Caco-2 (cell line): ENCODE measurements at places on chromosomes 4 and X. TPM values are rescaled to one million over a fixed set of nuclear protein-coding genes. Genes with fewer than 3 reads are reported as not detected.

DNA sequence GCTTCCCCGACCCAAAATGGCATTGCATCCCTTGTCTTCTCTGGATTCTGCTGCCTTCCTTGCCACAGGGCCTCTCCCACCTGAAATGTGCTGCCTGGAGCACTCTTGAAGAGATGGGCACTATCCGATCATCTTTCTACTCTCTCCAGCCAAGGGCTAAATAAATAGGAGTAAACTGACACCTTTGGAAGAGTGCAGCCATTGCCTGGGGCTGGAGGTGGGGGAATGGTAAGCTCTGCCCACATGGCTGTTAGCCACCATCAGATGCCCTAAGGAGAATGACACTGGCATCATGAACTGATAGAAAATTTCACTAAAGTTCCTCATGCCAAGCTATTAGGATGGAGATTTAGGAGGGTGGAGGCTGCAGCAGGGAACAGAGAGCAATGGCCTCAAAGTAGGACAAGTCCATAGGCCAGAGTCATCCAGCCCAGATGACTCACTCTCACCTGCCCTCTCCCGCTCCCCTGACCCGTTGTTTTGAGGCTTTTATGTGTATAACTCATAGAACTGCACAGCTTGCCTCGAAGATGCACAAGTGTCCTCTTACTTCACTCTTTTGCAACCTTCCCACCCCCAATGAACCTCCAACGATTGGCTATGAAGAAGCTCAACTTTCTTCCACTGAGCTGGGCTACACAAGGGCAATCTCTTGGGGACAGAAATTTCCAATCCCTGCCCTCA is 822 bp upstream of the PFKFB1 start:
- H3K27me3 ChIP-seq: no peaks in the 10 kb centered on the region
- H3K4me3 ChIP-seq: no peak overlapping the region
- no peaks in the 10 kb centered on the region for H3K4me1 ChIP-seq
- no peak overlapping the region for H3K27ac ChIP-seq
- DNase-seq: no peak

- no peaks in the 10 kb centered on the region for H3K4me1 ChIP-seq
- DNase-seq: no peak
- no peaks in the 10 kb centered on the region for H3K36me3 ChIP-seq
- H3K27me3 ChIP-seq: no peaks in the 10 kb centered on the region
- no peak overlapping the region for H3K4me3 ChIP-seq
- H3K27ac ChIP-seq: no peak overlapping the region
Measured at GRCh38 chrX:150455215-150455608, 92.1 kb downstream of the MAMLD1 start.

- no peaks in the 10 kb centered on the region for H3K27me3 ChIP-seq
- H3K4me3 ChIP-seq: no peak overlapping the region
- DNase-seq: no peak
- no peaks in the 10 kb centered on the region for H3K36me3 ChIP-seq
- no peak overlapping the region for H3K27ac ChIP-seq
Measured at GRCh38 chr4:87949961-87950360, 25.6 kb upstream of the SPP1 start.

DNA sequence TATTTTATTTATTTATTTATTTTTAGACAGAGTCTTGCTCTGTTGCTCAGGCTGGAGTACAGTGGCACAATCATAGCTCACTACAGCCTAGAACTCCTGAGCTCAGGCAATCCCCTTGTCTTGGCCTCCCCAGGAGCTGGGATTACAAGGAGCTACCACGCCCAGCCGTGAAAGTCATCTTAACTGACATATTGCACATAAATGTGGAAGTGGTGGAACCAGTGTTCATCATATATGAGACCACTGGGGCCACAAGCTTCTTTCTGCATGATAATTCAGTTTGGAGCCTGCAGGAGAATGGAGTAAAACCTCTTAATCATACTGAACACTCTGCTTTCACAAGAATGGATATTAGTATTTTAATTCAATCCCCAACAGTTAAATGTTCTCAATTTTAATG is 12.5 kb upstream of the CTSO start:
- no peak overlapping the region for H3K27ac ChIP-seq
- H3K4me1 ChIP-seq: no peaks in the 10 kb centered on the region
- DNase-seq: no peak
- H3K4me3 ChIP-seq: no peak overlapping the region
- no peaks in the 10 kb centered on the region for H3K36me3 ChIP-seq
- H3K27me3 ChIP-seq: no peaks in the 10 kb centered on the region

GRCh38 chr4:13599159-13599558 is 28.4 kb downstream of the BOD1L1 start:
- peaks cover 34% of the 10 kb centered on the region for H3K4me1 ChIP-seq
- H3K27me3 ChIP-seq: no peaks in the 10 kb centered on the region
- H3K4me3 ChIP-seq: no peak overlapping the region
- peak; percentile 18 for DNase-seq
- H3K27ac ChIP-seq: no peak overlapping the region

DNA sequence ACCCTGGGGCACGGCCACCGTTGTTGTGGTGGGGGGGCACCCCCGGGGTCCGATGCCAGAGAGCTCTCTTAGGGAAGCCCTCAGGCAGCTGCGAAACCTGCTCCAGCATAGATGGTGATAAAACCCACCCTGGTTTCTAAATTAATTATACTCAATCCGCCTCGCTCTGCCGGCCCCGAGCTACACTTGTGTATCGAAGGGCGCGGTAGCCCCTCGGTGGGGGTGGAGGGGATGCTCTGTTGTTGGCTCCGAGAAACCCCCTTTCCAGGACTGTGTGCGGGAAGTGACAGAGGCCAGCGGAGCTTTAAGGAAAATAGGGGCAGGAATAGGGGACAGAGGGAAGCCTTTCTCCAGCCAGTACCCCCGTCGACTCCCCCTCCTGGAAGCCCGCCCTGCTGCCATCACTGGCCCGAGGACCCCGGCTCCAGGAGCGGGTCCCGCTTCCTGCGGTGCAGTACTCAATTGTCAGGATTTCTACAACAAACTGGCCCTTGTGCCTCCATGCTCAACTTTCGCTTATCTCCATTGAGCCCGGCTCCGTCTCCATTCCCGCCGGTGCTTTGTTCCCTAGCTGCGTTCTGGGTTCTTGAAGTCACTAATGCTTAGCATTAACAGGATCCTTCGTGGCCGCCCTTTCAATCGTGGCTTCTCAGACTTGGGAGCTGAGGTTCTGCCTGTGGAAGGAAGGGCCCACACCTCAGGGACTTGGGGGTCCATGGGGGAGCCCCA is 408.2 kb downstream of the BCOR start:
- no peaks in the 10 kb centered on the region for H3K27me3 ChIP-seq
- no peak for DNase-seq
- peaks cover 6% of the 10 kb centered on the region; the same call in 1 of the 2 replicates for H3K4me1 ChIP-seq
- H3K36me3 ChIP-seq: no peaks in the 10 kb centered on the region
- H3K4me3 ChIP-seq: peak overlapping the region; percentile 48

The F11 gene
- not detected in 2 replicates for total RNA-seq

DNA sequence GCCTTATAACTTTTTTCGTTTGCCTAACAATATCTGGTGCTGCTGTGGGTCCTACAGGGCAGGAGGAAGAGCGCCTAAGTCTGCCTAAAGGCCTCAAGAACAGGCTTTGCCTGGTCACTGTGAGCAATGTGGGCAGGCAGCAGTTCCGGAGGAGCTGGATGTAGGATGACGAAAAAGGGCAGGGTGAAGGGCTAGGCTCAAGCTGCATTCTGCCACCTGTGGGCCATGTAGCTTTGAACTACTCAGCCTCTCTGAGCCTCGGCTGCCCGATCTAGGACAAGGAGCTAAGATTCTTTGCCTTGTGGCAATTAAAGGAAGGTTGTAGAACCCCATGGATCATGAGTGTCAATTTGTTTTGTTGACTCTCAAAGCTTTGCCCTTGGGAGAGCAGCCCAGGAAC is 57.1 kb upstream of the MAMLD1 start:
- no peaks in the 10 kb centered on the region for H3K4me1 ChIP-seq
- no peaks in the 10 kb centered on the region for H3K27me3 ChIP-seq
- DNase-seq: no peak
- no peak overlapping the region for H3K27ac ChIP-seq

GRCh38 chrX:44961817-44962607 is 89.0 kb downstream of the KDM6A start:
- H3K27me3 ChIP-seq: no peaks in the 10 kb centered on the region
- H3K36me3 ChIP-seq: no peaks in the 10 kb centered on the region
- H3K4me3 ChIP-seq: no peak overlapping the region
- no peak for DNase-seq
- no peak overlapping the region for H3K27ac ChIP-seq

GRCh38 chr4:40564815-40565483 is 64.7 kb downstream of the RBM47 start:
- H3K36me3 ChIP-seq: no peaks in the 10 kb centered on the region; the same call in 1 of the 2 replicates
- H3K4me3 ChIP-seq: no peak overlapping the region
- no peak for DNase-seq
- H3K4me1 ChIP-seq: peaks cover 50% of the 10 kb centered on the region

The ASB5 gene
- not detected in 2 replicates for total RNA-seq

DNA sequence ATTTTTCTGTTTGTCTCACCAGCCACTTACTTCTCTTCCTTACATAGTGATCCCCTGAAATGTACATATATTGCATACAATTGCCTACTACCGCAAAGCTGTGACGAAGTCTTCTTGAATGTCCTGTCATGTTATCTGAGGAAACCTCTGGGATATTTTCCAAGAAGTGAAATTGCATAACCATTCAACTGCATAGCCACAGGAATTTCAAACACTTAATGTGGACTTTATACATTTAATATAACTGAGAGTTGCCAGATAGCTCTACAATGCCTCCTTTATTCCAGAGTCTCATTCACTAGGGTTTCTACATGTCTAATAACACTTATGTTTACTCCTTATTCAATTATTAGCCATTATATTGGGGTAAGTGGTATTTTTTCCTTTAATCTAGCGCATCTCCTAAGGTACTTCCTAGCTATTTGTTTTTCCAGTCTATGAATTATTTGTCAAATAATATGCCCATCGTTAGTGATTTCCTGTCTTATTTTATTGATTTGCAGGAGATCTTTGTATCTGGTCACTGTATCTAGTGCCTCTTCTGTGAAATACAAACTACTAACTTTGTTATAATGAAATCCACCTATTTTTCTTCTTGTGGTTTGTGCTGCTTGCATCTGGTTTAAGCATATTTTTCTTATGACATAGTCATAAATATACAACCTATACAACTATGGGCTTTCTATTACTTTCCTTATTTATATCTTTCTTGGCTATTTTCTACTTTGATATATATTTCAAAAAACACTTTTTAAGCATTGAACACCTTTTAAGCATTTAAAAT is 69.2 kb upstream of the GRID2 start:
- H3K27me3 ChIP-seq: no peaks in the 10 kb centered on the region
- DNase-seq: no peak
- no peaks in the 10 kb centered on the region for H3K36me3 ChIP-seq

The NOA1 gene
- total RNA-seq: 24.8 and 26.3 TPM in 2 replicates

The CLTRN gene
- total RNA-seq: 1.7 and 2.1 TPM in 2 replicates

DNA sequence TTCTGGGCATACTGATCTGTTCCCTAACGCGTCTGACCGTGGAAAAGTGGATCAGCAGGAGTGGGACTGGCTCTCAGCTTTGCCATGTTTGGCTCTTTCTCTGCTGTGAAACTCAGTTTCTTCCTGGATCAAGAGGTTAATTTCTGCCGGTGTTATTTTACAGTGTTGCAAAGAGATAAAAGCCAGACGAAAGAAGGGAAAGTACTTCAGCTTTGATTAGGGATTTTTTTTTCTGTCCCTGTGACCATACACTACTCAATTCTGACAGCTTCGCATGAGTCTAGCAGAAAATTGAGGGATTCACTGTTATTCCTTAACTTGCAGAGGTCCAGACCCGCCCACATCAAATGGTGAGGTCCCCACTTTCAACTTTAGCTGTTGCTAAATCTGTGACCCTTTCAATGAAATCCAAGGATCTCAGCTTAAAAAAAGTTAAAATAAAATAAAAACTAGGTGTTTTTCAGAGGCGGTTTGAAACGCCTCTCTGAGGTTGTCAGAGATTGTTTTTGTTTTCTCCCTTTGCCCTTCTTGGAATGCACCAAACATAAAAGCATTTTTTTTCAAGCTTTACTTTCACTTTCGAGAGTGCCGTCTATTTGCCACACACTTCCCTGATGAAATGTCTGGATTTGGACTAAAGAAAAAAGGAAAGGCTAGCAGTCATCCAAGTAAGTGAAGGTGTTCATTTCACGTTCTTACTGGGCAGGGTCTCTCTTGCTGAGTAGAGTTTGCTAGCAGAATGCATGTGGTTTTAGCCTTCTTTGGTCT is at the start of gene TLR3:
TLR3 (plus strand) TSS at position 576 of the 768 bp plus-strand sequence. CDS start 7,464 bp downstream, outside the sequence.
- DNase-seq: no peak
- no peaks in the 10 kb centered on the region for H3K36me3 ChIP-seq
- H3K4me3 ChIP-seq: peak within 1 kb of the TSS; percentile 21
- H3K27me3 ChIP-seq: no peaks in the 10 kb centered on the region

The TMPRSS11F gene
- not detected in 2 replicates for total RNA-seq

The IL15 gene
- 0.37 TPM in 1 of 2 replicates, not detected in the other for total RNA-seq

- H3K36me3 ChIP-seq: no peaks in the 10 kb centered on the region
- H3K4me3 ChIP-seq: no peak overlapping the region
- H3K27ac ChIP-seq: no peak overlapping the region
- H3K4me1 ChIP-seq: peaks cover 33% of the 10 kb centered on the region
Measured at GRCh38 chr4:10032625-10033024, 11.3 kb upstream of the SLC2A9 start.

DNA sequence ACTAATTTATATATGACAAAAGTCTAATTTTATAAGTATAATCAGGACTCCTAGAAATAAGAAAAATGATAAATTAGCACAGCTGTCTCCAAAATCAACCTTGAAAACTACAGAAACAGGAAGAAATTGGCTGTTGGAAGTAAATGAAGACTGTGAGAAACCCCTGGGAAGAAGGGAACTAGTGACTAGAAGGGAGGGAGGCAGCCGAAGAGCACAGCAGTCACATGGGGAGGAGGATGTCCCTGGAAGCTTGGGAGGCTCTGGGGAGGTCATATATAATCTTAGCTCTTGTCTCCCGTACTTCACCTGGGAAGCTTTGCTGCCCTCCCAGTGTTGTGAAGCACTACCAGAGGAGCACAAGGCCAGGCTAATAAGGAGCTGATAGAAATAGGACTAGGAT is 8.9 kb upstream of the TMA16 start:
- H3K27me3 ChIP-seq: no peaks in the 10 kb centered on the region
- no peaks in the 10 kb centered on the region for H3K4me1 ChIP-seq
- no peak overlapping the region for H3K27ac ChIP-seq
- no peak for DNase-seq
- no peaks in the 10 kb centered on the region for H3K36me3 ChIP-seq

- no peaks in the 10 kb centered on the region for H3K27me3 ChIP-seq
- no peak overlapping the region for H3K4me3 ChIP-seq
- no peak for DNase-seq
Measured at GRCh38 chr4:54017308-54017707, 47.1 kb downstream of the CHIC2 start.

- H3K27ac ChIP-seq: peak overlapping the region; percentile 68
- H3K4me1 ChIP-seq: peaks cover 13% of the 10 kb centered on the region
- H3K27me3 ChIP-seq: no peaks in the 10 kb centered on the region
Measured at GRCh38 chr4:156970501-156971164, 966 bp downstream of the PDGFC start.

- DNase-seq: no peak
- no peaks in the 10 kb centered on the region for H3K27me3 ChIP-seq
Measured at GRCh38 chr4:36386691-36387090, 105.3 kb downstream of the DTHD1 start.

The SYP gene
- 18.3 and 23.3 TPM in 2 replicates for total RNA-seq

DNA sequence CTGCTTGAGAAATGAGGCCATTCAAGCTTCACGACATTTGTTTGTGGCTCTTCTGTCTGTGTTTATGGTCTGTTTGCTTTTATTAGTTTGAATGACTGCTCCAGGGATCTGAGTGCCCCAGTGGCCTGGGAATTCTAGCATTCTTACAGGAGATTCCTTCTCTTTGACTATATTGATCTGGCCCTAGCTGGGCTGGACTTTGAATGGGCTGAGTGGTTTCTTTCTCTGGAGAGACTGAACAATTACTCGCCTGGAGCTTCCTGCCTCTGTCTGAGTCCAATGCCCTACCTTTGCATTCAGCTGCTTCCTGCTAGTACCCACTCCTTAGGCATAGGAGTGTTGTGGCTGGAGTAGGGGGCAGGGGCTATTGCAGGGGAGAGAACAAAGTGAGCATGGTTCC is 51.2 kb upstream of the EDA start:
- no peak overlapping the region for H3K4me3 ChIP-seq
- DNase-seq: no peak
- no peaks in the 10 kb centered on the region for H3K27me3 ChIP-seq

The PCDH11X gene
- 0.07 TPM in 1 of 2 replicates, not detected in the other for total RNA-seq
